ENCODE measurements at places on chromosomes 11 and 22. TPM values are rescaled to one million over a fixed set of nuclear protein-coding genes. Genes with fewer than 3 reads are reported as not detected.

GRCh38 chr11:877565-877964, 33.0 kb downstream of the CHID1 start:
- no peak for DNase-seq
- H3K27ac ChIP-seq, result no peak overlapping the region
- H3K27me3 ChIP-seq, result no peaks in the 10 kb centered on the region
- no peaks in the 10 kb centered on the region for H3K4me1 ChIP-seq
- H3K36me3 ChIP-seq, result peaks cover 32% of the 10 kb centered on the region

UPK2 gene
- total RNA-seq, result 3.0 TPM

DNA sequence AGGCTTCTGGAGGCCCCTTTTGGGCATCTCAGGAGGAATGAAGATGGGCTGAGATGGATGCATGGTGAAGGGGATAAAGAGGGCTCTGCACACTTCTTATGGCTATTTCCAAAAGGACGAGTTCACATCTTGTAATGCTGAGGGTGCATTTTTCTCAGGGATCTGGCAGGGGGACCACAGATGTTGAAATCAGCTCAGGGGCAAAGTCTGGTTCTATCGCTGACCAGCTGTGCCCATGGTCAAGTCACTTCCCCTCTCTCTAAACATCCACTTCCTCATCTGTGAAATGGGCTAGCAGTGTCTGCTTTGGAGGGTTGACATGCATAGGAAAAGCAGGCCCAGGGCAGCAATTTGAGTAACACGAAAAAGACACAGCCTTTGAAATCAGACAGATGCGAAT, 26.5 kb downstream of the LHFPL7 start:
- no peaks in the 10 kb centered on the region for H3K4me1 ChIP-seq
- H3K36me3 ChIP-seq, result no peaks in the 10 kb centered on the region
- H3K4me3 ChIP-seq, result no peak overlapping the region
- H3K27ac ChIP-seq, result no peak overlapping the region
- no peak for DNase-seq
- H3K27me3 ChIP-seq, result no peaks in the 10 kb centered on the region

- peaks cover 10% of the 10 kb centered on the region for H3K36me3 ChIP-seq
- no peak for DNase-seq
- no peak overlapping the region for H3K4me3 ChIP-seq
- H3K27me3 ChIP-seq, result no peaks in the 10 kb centered on the region
- H3K27ac ChIP-seq, result no peak overlapping the region
These were observed 4.0 kb downstream of the POGLUT3 start for GRCh38 chr11:108494182-108494581.

MACROD1 gene
- total RNA-seq, result 39.0 TPM

Measured in mesothelial cell of epicardium (in vitro differentiated cells).